Immature natural killer cell (primary cell): ENCODE measurements at places on chromosomes 3 and 15.

GRCh38 chr3:134617608-134618477 lies 33.0 kb downstream of the KY start:
- DNase-seq: no peak

- DNase-seq: no peak
Measured at GRCh38 chr3:160739079-160739478, 17.0 kb upstream of the PPM1L start.

- DNase-seq: no peak
Measured at GRCh38 chr15:98868564-98868963, 139.0 kb downstream of the PGPEP1L start.

- no peak for DNase-seq
Measured at GRCh38 chr3:151384741-151385174, at the start of gene P2RY12. TSS of gene P2RY12 (minus strand) at chr3:151384753. CDS start at chr3:151338845, 45,908 bp downstream.

GRCh38 chr3:65303431-65303830 lies 615.6 kb upstream of the ADAMTS9 start:
- no peak for DNase-seq

GRCh38 chr3:147422601-147423536 lies 13.7 kb downstream of the ZIC1 start:
- DNase-seq: no peak

DNA sequence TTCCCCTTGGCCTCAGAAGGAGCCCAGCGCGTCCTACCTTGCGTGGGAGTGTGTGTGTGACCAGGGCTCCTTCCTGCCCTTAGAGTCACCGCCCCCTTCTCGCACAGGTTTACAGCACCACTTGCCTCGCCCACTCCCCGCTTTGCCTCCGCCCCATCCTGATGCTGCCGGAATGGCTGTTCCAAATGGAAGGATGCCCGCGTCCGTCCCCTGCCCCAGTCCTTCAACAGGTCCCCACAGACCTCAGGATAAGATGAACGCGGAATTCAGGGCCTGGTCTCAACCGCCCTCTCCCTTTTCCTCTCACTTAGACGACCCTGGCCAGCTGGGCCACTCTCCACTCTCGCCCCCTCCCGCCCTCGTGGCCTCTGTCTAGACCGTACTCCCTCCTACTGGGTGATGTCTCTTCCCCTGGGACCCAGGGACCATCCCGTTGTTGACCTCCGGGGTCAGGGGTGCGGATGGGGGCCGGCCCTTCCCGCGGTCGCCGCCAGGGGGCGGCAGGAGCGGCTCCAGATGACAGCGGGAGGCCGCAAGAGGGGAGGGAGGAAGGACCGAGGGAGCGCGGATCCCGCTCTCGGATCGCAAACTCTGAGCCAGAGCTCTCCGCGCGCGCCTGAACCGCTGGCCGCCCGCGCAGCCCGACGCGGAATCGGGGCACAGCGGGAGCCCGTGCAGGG lies at the start of gene THSD4:
THSD4 (plus strand) TSS at position 585 of the 680 bp plus-strand sequence.
- peak; percentile 26 for DNase-seq

- no peak for DNase-seq
Measured at GRCh38 chr15:59399465-59400102, 26.9 kb upstream of the MYO1E start.

- no peak for DNase-seq
Measured at GRCh38 chr15:70702584-70702983, 60.8 kb downstream of the UACA start.

DNA sequence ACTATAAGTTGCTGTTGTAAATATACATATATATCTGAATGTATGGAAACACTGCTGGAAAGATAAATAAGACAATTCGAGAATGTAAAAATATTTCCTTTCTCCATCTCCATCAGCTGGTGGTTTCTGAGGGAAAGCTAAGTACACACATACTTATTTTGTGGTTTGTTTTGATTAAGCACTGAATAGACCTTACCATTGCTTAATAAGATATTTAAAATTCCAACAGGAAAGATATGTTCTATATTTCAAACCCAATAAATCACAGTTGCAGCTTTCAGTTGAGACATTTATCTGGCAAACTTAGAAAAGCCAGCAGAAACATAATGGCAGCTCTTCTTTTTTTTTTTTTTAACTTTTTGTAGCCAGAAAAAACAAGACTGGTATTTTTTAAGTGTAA lies 160.4 kb downstream of the VGLL3 start:
- DNase-seq: no peak

- DNase-seq: no peak
Measured at GRCh38 chr3:134998158-134998557, 203.1 kb downstream of the EPHB1 start.

GRCh38 chr3:168047190-168047795 lies 48.4 kb downstream of the GOLIM4 start:
- DNase-seq: peak; percentile 51

- DNase-seq: no peak
Measured at GRCh38 chr3:21544076-21544462, 206.9 kb downstream of the ZNF385D start.

- DNase-seq: peak; percentile 85
Measured at GRCh38 chr3:46078712-46079400, 51.6 kb upstream of the XCR1 start.

GRCh38 chr3:8851703-8852102 lies 82.3 kb upstream of the OXTR start:
- DNase-seq: no peak

- DNase-seq: no peak
Measured at GRCh38 chr3:9147215-9147895, 102.1 kb downstream of the SRGAP3 start.

GRCh38 chr3:95731753-95732152 lies 1082.6 kb upstream of the EPHA6 start:
- no peak for DNase-seq

DNA sequence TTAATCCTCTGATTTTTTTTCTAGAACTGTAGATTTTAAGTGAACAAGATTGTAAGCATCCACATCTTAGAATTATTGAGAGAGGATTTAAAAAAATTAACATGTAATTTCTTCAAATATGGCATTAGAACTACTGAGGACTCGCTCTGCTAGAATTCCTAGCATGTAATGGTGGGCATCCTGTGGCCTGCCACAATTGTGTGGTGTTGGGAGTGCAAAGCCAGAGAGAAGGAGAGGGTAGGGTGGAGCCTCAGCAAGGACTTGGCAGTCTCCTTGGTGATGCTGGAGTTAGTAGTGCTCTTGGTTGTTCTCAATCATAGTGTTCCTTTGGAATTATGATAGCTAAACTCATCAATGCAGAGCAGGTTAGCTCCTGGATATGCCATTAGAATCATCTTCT lies 443.9 kb upstream of the TBL1XR1 start:
- DNase-seq: no peak

DNA sequence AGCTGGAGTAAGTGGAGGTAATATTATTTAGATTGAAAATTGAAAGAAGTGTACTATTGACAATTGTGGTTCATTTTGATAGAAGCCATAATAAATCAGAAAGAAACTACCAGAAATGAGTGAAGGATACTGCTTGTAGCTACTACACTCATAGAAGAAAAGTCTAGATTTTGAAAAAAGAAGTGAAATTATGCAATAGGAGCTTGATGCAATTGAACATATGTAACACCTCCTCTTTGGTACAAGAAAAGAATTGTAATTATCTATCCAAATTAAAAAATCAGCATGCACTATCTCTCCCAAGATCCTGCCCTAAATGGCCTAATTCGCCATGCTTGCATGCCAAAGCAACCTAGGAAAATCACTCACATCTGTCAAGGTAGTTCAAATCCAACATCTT lies 51.1 kb upstream of the CD200R1L start:
- DNase-seq: no peak

DNA sequence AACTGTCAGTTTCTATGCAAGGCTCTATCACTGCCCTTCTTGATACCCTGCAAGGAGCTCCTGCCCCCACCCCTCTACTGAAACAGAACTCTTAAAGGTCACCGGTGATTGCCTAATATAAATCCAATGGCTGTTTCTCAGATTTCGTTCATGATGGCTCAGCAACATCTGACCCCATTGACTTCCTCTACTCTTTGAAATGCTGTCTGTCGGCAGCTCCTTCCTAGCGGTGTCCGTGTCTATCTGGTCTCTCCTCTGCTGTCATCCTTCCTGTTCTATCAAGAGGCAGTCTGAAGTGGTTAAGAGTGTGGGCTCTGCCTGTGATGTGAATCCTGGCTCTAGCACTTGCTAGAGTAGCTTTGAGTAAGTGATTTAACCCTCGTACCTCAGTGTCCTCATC lies 5.5 kb downstream of the TMEM266 start:
- DNase-seq: peak; percentile 24

DNA sequence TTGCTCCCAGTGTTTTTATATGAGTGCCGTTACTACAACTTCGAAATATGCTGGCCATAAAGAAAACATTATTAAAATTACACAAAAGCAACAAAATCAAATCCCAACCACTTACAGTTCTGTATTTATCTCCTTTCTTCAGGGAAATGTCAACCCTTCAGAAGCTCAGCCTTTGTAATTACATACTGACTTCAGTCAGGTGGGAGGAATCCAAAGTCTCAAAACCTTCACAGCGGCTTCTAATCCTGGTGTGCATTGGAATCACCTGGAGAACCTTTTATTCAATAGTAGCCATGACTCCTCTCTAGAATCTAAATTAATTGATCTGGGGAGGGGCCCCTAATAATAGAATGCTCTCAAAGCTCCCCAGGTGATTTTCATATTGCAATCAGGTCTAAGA lies 463.7 kb upstream of the ARHGEF26 start:
- no peak for DNase-seq

DNA sequence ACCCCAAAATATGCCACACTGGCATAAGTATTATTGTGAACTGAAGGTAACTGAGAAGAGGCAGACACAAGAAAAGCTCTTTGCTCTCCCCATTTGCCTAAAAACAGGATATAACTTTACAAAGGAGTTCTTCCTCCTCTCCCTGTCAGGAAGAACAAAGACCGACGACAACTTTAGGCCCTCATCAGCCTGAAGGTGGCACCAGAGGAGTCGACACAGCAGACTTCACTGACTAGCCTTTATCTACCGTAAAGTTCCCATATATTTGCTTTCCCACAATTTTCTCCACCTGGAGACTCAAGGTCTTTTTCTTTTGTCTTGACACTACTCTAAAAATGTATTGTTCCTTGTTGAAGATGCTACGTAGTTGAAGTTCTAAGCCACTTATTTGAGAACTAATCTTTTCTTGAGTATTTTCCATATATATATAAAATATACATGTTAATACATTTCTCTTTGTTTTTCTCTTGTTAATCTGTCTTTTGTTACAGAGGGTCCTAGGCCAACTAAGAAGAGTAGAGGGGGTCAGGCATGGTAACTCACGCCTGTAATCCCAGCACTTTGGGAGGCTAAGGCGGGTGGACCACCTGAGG lies 16.2 kb upstream of the XIRP1 start:
- DNase-seq: peak; percentile 57

DNA sequence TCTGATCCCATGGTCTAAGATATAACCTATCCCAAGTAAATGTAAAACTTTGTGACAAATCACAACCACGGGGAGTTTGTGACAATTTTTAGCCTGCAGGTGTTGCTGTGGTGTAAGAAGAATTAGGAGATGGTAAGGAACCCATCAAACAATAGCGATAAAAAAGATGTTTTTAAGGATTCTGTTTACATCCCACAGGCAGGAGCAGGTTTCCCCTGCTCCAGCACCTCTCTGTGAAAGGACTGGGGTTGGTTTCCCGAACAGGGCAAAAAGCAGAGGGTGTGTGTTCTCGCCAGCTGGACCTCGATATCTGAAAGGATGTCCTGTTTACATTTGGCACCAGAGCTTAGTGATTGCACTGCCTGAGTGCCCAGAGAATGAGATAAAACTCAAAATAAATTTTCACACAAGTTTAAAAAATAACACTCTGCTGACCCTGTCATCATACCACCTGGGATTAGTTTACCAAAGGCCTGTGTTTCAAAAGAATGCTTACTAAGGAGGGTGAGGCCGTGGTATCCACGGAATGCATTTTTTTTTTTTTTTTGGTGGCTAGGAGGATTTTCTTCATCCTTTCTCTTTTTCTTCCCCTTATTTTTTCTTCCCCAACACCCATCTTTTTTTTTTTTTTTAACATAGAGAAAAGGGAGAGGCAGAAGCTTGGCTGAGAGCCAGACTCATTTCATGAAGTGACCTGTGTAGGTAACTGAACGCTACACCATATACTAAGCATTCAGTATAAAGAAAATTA lies 151.8 kb upstream of the DPH6 start:
- no peak for DNase-seq

GRCh38 chr3:176514297-176514696 lies 683.0 kb downstream of the TBL1XR1 start:
- no peak for DNase-seq

DNA sequence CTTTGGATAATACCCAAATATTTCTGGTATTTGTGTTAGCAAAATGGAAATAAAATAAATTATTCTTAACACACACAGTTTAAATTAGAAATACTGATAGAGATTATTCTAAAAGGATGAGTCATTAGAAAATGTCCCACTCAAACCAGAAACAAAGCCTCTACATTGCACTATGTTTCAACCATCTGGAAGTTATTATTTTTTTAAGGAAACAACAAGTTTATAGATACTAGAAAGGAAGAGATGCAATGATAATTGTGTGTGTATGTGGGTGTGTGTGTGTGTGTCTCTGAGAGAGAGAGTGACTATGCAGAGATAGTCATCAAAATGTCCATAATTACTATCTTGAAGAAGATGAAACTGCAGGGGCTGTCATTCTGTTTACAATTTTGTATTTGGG lies 1340.5 kb downstream of the ROBO1 start:
- DNase-seq: no peak

DNA sequence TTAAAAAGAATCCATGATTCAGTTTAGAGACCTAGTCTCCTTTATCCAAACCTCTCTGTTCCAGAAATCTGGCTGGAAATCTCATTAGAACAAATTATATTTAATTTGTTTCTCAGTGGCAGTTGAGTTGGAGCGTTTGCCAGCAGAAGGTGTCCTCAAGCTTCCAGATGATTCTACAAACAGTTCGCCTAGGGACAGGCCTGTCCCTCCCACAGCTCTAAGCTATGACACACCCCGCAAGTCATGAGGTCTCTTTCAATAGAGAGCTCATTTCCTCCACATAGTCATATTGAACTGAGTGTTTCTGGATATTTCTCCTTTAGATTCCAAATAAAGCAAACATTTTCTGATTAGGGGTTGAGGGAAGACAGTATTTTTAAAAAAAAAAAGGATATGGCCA lies 230.3 kb downstream of the ATP8B4 start:
- DNase-seq: no peak

- DNase-seq: no peak
Measured at GRCh38 chr3:117355566-117355965, 646.0 kb downstream of the TUSC7 start.

GRCh38 chr3:184016811-184017671 lies 643 bp downstream of the ABCC5 start:
- no peak for DNase-seq

- DNase-seq: no peak
Measured at GRCh38 chr3:29937185-29937584, 656.3 kb downstream of the RBMS3 start.

DNA sequence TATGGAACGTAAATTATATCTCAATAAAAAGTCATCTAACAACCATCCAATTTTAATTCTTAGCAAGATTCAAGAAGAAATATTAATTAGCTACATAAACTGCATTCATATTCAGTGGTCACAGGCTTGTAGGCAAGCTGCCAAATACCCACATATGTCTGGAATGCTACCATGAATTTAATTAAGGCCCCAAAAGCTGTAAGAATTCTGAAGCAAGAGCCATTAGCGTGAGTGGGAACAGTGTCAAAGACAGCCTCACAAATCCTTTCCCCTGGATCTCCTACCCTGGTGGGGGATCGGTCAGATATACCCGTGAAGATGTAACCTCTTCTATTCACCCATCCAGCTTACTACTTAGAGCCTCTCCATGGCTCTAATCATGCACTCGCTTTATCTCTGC lies 40.0 kb downstream of the ATG7 start:
- DNase-seq: no peak

GRCh38 chr3:119664370-119664769 lies 4.0 kb upstream of the POPDC2 start:
- no peak for DNase-seq
